ENCODE measurements at places on chromosomes 2 and 18.

DNA sequence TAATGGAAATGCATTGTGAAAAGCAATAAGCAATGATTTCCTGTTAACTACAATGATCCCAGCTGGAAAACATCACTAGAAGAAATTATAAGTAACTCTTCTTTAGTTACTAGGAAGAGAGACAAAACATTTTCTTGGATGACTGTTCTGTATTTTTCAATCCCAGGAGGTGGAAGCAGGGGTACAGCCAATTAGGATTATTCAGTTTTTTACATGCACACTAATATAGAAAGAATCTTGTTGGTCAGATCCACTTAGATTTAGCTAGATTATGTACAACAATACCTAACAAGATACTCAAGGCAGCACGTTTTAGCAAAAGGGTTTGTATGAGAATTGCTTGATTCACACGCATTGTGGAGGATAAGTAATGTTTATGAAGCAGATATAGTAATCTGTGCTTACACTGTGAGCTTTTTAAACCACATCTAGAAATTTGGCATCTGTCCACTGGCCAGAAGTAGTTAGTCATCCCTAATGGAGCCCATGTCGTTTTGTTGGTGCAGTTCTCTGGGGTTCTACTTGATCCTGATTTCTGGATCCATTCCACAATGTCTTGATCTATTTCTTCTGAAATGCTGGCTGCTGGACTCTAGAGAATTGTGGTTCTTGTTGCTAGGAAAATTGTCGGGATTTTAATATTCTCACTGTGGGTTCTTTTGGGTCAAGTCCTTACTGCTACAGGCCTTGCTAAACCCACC, 199.7 kb downstream of the ADCYAP1 start:
- H3K36me3 ChIP-seq, result no peaks in the 10 kb centered on the region
- peak overlapping the region; percentile 28 for H3K27ac ChIP-seq
- DNase-seq, result peak; percentile 94

DNA sequence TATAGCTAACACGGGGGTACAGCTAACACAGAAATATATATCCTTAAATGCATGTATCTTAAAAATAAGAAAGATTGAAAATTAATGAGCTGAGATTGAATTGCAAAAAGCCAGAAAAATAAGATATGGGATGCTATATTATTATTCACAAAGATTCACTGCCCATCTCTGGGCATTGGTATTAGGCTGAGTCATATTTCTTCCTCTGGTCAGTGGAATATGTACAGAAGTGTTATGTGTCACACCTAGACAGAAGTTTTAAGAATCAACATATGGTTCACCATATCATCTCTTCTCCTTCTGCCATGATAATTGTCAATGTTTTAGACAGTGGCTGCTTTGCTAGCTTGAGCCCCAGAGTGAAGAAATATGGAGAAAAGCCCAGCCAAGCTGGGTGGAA, 14.0 kb upstream of the MCFD2 start:
- no peaks in the 10 kb centered on the region for H3K36me3 ChIP-seq
- no peak for DNase-seq
- H3K27ac ChIP-seq, result no peak overlapping the region
- no peaks in the 10 kb centered on the region for H3K4me1 ChIP-seq

GRCh38 chr2:174035981-174036742, 71.0 kb upstream of the SP3 start:
- no peaks in the 10 kb centered on the region for H3K36me3 ChIP-seq
- no peak overlapping the region for H3K4me3 ChIP-seq
- H3K27me3 ChIP-seq, result no peaks in the 10 kb centered on the region
- H3K4me1 ChIP-seq, result peaks cover 26% of the 10 kb centered on the region
- no peak overlapping the region for H3K27ac ChIP-seq
- peak; percentile 37 for DNase-seq

DNA sequence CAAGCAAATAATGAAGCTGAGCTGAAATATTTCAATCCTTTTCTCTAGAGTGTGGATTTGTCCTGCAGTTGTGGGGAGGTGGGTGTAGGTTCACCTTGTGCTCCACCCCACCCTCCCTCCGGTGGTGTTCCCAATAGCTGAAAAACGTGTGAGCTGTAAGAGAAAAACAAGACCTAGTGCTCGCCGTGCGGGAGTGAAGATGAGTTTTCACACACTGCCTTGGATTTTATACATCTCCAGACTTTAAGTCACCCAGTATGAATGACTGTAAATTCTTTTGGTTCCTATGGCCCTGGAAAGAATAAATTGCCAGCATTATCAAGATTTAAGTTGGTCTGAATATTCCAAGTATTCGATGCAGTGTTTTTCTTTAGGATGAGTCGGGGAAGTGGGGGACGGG, 1.9 kb upstream of the SOX11 start:
- no peaks in the 10 kb centered on the region for H3K27me3 ChIP-seq
- peak overlapping the region; percentile 90 for H3K27ac ChIP-seq
- no peaks in the 10 kb centered on the region for H3K4me1 ChIP-seq
- peak; percentile 34 for DNase-seq

DNA sequence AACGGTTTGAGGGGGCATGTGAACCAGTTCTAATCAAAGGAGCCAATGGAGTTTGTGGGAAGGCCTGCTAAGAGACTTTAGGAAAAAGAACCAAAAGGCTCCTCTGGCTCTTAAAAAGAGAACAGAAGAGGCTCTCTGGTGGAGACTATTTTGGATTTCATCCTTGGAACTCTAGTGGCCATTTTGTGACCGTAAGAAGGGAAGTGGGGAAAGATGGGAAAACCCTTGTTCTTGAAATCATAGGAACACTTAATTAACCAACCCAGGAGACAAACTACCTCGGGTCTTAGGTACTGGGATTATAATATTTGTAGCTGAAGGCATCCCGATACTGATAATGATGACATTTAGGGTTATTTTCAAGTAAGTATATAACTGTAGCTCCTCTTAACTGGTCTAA, 125.3 kb upstream of the SP3 start:
- no peaks in the 10 kb centered on the region for H3K36me3 ChIP-seq
- no peak overlapping the region for H3K27ac ChIP-seq
- DNase-seq, result no peak

DNA sequence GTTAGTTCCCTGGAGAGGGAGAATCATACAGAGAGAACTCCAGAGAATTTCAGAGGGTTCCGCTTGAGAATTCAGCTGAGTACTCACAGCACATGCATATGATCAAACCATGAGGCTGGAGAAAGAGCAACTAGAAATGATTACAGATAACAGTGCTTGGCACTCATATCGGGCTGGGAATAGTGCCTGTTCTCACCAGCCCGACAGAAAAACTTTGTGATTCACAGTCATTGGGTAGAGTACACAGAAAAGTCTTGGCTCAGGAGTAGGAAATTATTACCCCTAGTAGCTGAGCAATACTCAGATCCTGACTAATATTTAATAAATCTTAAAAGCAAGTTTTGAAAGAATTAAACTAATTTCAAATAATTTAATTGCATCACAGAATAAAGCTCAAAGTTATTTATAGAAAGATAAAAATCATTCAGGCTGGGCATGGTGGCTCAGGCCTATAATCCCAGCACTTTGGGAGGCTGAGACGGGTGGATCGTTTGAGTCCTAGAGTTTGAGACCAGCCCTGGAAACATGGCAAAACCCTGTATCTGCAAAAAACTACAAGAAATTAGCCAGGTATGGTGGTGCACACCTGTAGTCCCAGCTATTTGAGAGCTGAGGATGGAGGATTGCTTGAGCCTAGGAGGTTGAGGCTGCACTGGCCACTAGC, 6.8 kb downstream of the WDPCP start:
- H3K27ac ChIP-seq, result no peak overlapping the region
- no peaks in the 10 kb centered on the region for H3K4me1 ChIP-seq
- H3K36me3 ChIP-seq, result no peaks in the 10 kb centered on the region
- H3K27me3 ChIP-seq, result no peaks in the 10 kb centered on the region

DNA sequence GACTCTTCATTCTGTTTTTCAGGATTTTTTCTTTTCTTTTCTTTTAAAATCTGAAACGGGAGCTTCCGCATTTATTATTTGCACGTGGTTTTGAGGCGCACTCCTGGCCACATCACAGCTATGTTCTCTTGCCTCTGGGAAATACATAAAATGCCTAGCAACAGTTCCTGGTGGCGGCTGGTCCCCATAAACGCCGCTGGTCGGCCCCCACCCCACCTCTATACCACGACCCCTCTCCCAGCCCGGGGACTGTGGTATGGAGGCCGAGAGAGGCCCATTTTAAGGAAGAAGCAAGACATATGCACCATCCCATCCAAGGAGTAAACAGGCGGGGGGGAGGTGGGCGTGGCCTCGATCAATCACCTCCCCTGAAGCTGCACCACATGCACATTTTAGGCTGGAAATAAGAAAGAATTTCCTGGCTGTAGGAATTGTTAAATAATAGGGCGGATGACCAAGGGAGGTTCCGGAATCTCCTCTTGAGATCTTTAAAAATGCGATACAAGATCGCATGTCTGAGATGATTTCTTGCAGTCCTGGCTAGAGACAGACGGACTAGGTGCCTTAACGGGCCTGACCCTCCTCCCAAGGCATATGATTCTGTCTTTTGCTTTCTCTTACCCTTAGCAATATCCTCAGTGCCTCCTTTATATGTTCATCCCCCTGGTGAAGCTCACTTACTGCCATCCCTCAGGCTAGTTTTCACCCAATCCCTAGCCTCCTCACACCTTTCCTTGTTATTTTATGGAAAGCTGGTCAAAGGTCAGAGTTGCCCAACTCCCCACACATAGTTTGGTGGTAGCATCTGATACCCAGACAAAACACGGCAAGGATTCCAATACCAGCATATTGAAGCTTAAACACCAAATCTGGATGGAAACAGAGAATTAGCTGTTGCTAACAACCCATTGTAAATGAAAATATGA, 82.4 kb downstream of the BCL2 start:
- DNase-seq, result no peak
- H3K27me3 ChIP-seq, result no peaks in the 10 kb centered on the region
- peaks cover 16% of the 10 kb centered on the region for H3K4me1 ChIP-seq
- H3K27ac ChIP-seq, result peak overlapping the region; percentile 80

DNA sequence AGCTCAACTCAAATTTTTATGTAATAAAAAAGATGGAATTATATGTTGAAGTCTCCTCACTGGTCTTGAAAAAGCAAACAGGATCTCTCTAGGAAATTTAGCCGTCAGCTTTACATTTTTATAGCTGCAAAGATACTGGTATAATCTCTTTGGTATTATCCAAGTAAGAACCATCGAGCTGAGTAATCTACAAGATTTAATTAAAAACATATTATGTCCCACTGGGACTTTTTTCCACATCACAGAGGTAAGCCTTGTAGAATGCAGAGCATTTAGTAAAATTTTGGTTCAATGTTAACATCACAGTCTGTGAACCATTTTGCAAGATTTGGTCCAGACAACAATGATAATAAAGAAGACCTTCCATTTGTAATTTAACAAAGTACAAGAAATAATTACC, 162.6 kb upstream of the SLC39A10 start:
- no peak overlapping the region for H3K27ac ChIP-seq
- no peak overlapping the region for H3K4me3 ChIP-seq
- no peaks in the 10 kb centered on the region for H3K27me3 ChIP-seq
- H3K36me3 ChIP-seq, result no peaks in the 10 kb centered on the region
- no peaks in the 10 kb centered on the region for H3K4me1 ChIP-seq
- DNase-seq, result no peak

DNA sequence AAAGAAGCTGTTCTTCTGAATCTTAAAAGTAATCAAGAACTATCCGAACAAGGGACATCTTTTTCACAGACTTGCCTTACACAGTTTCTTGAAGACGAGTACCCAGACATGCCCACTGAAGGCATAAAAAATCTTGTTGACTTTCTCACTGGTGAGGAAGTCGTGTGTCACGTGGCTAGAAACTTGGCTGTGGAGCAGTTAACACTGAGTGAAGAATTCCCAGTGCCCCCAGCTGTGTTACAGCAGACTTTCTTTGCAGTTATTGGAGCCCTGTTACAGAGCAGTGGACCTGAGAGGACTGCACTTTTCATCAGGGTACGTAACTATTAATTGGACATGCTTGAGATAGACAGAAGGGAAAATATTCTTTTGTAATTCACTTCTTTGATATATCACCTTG, 2.4 kb downstream of the MRPL44 start:
- DNase-seq, result no peak
- H3K36me3 ChIP-seq, result peaks cover 18% of the 10 kb centered on the region
- no peak overlapping the region for H3K27ac ChIP-seq
- H3K4me1 ChIP-seq, result peaks cover 34% of the 10 kb centered on the region
- H3K4me3 ChIP-seq, result no peak overlapping the region
- H3K27me3 ChIP-seq, result no peaks in the 10 kb centered on the region

GRCh38 chr2:9483107-9483506, 8.8 kb downstream of the IAH1 start:
- no peak overlapping the region for H3K4me3 ChIP-seq
- H3K4me1 ChIP-seq, result peaks cover 17% of the 10 kb centered on the region
- no peak for DNase-seq
- H3K27me3 ChIP-seq, result no peaks in the 10 kb centered on the region
- no peak overlapping the region for H3K27ac ChIP-seq

GRCh38 chr2:190410166-190410565, 2.0 kb downstream of the MFSD6 start:
- H3K4me3 ChIP-seq, result no peak overlapping the region
- peaks cover 25% of the 10 kb centered on the region for H3K27me3 ChIP-seq
- H3K27ac ChIP-seq, result no peak overlapping the region
- DNase-seq, result no peak

- H3K27me3 ChIP-seq, result no peaks in the 10 kb centered on the region
- H3K4me3 ChIP-seq, result no peak overlapping the region
- peaks cover 7% of the 10 kb centered on the region for H3K4me1 ChIP-seq
- no peaks in the 10 kb centered on the region for H3K36me3 ChIP-seq
- H3K27ac ChIP-seq, result no peak overlapping the region
- DNase-seq, result no peak
Observed at GRCh38 chr2:197306024-197306695, 4.4 kb downstream of the ANKRD44 start.

DNA sequence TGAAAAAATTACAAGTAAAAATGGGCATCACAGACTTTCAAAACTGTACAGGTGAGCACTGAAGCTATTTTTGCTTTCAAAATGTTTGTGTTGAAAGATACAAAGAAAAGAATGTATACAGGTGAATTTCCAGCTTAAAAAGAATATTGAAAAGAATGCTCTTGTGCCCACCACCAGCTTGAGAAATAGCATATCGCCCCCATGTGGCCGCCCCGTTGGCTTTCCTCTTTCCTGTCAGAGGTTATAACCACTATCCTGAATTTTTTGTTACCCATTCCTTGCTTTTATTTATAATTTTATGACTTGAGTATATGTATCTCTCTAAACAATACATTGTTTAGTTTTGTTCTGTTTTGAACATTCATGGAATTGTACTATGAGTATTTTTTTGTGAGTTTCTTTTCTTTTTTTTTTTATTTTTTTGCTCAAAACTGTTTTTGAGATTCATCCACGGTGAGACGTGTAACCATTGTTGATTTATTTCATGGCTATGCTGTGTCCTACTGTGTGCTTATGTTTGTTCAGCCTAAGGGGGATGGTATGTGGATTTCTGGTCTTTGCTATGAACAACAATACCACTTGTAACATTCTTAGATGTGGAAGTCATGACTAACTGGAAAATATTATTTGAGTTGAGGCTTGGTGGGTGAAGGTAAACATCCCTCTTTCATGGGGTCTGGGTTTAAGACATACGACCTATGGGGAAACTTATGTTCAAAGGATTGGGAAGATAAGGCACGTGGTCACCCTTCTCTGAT, 11.6 kb downstream of the TRPM8 start:
- no peak for DNase-seq
- H3K27me3 ChIP-seq, result peaks cover 22% of the 10 kb centered on the region
- no peaks in the 10 kb centered on the region for H3K4me1 ChIP-seq
- no peak overlapping the region for H3K27ac ChIP-seq

GRCh38 chr18:61606068-61606660, 272.9 kb downstream of the CDH20 start:
- peak; percentile 50 for DNase-seq
- H3K4me3 ChIP-seq, result peak overlapping the region; percentile 65
- no peaks in the 10 kb centered on the region for H3K27me3 ChIP-seq
- H3K27ac ChIP-seq, result peak overlapping the region; percentile 76
- peaks cover 46% of the 10 kb centered on the region for H3K4me1 ChIP-seq
- H3K36me3 ChIP-seq, result no peaks in the 10 kb centered on the region

All from astrocyte (in vitro differentiated cells and primary cell).